ENCODE measurements at places on chromosomes 2 and 18.

GRCh38 chr18:26926066-26926675 lies 60.7 kb upstream of the AQP4 start:
- no peak for DNase-seq

DNA sequence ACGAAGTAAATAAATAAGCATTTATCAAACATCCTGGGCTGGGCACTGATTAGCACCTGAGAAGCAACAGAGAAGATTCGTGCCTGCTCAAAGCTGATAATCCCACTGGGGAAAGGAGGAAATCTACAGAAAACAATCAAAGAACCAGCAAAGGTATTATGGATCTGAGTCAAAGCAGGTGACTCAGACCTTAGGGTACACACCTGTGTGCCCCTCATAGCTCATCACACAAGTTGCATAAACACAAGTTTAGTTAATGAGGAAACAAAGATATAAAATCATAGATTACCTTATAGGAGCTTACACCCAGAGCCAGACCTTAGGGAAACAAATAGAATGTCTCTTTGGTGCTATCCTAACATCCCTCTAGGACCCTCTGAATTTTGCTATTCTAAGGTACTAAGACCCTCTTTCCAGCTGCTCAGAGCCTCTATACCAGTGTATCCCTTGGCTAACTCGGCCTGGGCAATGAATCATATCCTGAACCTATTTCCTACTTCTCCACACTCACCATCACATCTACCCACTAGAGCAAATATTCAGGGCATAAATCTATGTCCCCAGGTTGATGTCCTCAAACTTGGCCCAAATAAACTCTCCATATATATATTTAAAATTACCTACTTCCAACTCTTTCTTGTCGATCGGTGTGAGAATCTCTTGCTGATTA lies 19.3 kb upstream of the CTIF start:
- no peak for DNase-seq

DNA sequence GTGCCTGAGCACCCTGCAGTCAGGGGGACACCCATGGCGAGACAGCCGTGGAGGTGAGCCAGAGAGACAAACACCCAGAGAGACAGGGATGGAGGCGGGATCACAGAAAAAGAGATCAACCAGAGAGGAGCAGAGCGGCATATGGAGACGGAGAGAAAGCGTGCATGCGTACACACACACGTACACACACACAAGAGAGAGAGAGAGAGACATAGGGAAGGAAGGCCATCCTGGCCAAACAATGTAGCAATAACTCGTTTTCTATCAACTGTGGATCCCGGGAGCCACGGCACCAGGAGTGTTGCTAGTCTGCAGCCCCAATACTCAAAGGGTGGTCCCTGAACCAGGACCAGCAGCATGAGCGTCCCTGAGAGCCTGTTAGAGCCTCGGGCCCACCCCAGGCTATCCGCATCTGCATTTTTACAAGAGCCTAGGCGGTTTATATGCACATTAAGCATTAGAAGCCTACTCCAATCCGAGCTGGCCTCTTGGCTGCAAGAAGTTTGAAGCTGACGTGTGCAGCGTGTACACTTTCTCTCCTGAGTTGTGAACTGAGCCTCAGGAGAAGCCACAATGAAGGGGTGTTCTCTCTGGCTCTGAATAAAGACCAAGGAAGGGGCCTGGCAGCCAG lies 50.1 kb upstream of the MYCN start:
- no peak for DNase-seq

- DNase-seq = no peak
Measured at GRCh38 chr2:127705391-127706065, 4.2 kb downstream of the SFT2D3 start.

DNA sequence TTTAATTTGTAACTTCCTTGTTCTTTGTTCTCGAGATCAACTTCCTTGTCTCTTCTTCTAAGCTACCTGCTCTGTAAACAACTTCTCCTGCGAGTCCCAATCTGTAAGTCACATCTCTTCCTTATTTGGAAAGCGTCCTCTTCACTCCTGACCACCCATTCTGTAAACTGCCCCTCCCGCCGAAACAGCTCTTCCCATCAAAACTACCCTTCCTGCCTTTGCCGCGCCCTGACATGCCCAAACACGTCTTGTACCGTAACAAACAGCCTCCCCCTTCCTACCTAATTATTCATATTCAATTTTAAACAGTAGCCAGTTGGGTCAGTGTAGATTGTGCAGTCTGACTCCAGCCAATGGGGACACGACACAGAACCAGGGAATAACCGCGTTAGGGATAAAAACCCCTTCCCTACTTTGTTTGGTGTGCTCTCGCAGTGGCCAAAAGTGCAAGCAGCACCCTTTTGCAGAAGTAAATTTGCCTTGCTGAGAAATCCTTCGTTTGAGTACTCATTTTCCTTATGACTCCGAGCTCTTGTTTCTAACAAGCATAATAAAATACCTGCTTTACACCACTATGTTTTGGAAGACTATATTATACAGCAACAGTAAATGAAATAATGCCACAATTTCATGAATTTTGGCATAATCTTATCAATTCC lies 39.8 kb downstream of the PIAS2 start:
- DNase-seq = no peak

DNA sequence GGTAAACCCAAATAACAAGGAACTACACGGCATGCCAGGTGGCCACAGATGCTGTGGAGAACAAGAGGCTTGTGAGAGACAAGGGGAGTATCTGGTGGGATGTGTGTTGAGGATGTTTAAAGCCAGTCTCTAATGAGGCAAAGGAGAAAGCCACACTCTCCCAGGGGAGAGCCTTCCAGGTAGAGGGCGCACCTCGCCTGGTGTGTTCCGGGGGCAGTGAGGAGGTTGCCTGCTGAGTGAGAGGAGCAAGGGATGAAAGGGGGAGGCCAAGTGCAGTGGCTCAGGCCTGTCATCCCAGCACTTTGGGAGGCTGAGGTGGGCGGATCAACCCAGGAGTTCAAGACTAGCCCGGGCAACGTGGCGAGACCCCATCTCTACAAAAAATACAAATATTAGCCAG lies 16.2 kb downstream of the SAG start:
- DNase-seq = no peak

GRCh38 chr2:147424766-147425165 lies 420.1 kb upstream of the ACVR2A start:
- DNase-seq = no peak

DNA sequence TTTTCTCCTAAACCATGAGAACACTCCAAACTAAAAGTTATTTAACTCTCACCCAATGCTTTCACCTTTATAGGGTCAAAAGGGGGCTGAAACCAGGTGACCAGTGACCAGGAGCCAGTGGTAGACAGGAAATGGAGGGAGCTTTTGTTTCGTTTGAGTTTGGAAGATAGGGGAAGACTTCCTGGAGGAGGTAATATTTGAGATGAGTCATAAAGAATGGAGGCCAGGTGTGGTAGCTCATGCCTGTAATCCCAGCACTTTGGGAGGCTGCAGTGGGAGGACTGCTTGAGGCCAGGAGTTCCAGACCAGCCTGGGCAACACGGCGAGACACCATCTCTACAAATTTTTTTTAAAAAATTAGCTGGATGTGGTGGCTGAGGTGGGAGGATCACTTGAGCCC lies 8.5 kb downstream of the FAM161A start:
- no peak for DNase-seq

DNA sequence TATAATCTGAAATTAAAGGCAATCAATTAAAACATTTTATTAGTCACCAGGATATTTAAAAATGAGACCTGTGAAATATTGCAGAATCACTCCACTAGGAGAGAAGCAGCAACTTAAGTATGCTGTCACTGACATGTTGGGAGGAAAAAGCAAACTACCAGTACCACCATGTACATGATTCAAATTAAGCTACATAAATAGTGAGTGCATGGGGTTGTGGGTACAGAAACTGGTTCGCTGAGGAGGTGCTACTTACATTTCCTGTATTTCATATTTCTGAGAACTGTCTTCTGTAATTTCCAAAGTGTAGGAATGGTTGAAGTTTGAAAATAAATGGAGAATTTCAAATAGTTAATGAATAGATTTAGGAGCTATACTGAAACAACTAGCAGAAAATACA lies 7.9 kb upstream of the NR4A2 start:
- no peak for DNase-seq

DNA sequence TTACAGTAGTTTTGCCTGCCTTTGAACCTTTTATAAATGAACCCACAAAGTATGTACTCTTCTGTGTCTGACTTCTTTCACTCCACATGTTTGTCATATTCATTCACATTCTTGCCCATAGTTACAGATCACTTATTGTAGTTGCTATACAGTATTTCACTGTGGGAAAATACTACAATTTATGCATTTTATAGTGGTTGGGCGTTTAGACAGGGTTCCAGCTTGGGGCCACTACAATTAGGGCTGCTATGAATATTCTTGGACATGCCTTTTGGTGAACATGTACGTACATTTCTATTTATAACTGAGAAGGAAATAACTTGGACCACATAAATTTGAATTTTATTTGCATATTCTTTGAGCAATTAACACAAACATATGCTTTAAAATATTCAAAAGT lies 15.4 kb upstream of the PMAIP1 start:
- no peak for DNase-seq

GRCh38 chr18:1710114-1710513 lies 805.4 kb downstream of the ADCYAP1 start:
- no peak for DNase-seq

DNA sequence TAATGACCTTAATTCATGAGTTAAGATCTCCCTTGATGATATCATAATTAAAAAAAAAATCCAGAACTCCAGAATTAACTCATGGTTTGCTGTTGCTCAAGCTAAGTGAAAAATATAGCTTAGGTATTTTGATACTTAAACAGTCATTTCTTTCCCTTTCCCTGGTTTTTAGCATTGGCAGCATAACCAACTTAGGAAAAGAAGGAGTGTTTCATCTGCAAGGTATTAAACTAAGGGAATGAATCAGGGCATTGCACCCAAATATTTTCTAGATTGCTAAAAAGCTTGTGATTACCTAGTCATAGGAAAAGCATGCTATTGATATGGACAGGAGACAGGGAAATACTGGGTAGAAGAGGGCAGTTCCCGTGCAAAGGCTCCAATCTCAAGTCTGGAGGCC lies 207.2 kb downstream of the LRP1B start:
- DNase-seq = no peak

DNA sequence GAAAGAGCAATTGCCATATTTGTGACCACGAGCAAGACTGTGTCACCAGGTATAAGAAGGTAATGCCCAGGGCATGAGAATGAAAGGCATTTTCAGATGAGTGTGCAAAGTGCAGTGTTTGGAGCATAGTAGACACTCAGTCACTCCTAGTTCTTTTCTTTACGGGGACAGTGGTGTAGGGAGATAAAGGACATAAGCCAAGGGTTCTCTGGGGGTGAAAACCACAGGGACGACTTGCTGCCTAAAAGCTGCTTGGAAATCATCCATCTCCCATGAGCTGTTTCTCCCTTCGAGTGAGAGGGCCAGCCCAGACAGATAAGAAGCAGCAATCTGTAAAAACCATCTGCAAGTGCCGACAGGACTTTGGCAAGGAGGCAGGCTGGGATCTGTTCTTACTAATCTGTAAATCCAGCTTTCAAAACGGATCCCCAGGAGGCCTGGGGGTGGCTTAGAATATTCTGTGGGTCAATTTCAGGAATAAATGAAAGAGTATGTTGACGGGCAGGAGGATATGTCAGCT lies 221.6 kb downstream of the LPIN1 start:
- DNase-seq = no peak

GRCh38 chr2:234579231-234579962 lies 82.5 kb upstream of the ARL4C start:
- no peak for DNase-seq

DNA sequence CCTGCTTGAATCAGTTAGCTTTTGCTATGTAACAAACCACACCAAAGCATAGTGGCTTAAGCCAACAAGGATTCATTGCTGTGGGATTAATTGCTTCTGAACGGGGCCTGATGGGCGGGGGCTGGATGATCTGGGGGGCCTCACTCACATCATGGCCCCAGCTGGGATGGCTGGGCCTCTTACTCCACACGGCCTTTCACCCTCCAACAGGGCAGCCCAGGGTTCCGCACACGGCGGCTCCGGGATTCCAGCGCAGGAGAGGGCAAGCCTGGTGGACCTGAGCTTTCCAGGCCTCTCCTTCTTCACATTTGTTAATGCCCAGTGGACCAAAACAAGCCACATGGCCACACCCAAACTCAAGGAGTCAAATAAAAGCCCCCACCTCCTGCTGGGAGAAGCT lies 86.3 kb upstream of the PHLPP1 start:
- DNase-seq = no peak

GRCh38 chr2:216081487-216082116 lies at the start of the genes PECR and TMEM169:
Gene PECR (minus strand): TSS chr2:216081809. CDS start chr2:216081741, 68 bp downstream.
Gene TMEM169 (plus strand): TSS chr2:216081919. CDS start chr2:216095964, 14,045 bp downstream.
- DNase-seq = peak; percentile 69

GRCh38 chr2:219631904-219632759 lies 4.7 kb downstream of the SLC4A3 start:
- DNase-seq = no peak

DNA sequence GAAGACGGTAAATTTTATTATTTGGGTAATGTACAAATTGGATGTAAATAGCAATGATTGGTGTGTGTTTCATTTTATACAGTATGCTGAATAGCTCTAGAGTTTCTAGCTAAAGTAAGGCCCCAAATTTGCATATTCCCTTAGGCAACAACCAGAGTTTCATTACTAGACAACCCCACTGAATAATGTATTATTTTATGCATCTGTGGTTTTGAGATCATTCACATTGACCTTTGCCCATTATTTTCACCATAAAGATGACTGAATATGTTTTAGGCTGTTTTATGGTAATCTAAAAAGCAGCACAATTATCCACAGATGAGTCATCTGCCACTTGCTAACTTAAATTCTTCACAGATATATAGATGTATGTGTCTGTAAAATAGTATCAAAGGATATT lies 44.5 kb upstream of the C2orf74 start:
- DNase-seq = no peak

GRCh38 chr2:73385504-73386341 lies at the start of gene ALMS1:
Gene ALMS1 (plus strand): TSS chr2:73385836. CDS start chr2:73385869, 33 bp downstream.
- DNase-seq = peak; percentile 78

DNA sequence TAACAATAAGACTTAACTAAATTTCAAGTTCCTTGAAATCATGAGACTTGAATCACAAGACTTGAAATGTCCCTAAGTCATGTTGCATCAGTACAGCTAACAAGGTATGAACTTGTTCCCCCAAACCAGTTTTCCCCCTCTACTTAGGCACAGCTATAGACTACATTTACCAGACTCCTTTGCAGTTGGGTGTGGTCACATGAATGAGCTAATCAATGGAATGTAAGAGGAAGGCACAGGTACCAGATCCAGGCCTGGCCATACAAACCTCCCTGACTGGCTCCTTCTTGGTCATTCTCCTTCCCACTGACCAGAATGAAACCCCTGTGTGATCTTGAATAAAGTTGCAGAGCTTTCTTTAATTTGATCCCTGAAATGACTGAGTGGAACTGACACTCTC lies 77.8 kb downstream of the DNER start:
- no peak for DNase-seq

DNA sequence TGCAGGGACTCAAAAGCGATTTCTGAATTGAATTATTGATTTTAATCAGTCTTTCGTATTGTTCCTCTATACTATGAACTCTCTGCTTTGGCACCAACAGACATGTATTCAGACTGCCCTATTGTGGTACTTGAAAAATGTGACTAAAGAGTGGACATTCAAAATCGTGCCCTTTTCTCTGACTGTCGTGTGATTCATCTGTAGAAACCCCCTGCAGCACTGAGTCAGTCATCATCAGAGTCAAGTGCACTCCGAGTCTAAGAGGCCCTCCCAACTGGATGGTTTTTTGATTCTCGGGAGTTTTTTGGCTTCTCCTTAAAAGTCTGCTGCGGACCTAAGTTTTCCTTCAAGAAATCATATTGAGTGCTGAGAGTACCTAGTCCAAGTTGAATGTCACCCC lies 96.4 kb upstream of the FOSL2 start:
- no peak for DNase-seq
